ENCODE measurements at places on chromosomes 7 and 10.

DNA sequence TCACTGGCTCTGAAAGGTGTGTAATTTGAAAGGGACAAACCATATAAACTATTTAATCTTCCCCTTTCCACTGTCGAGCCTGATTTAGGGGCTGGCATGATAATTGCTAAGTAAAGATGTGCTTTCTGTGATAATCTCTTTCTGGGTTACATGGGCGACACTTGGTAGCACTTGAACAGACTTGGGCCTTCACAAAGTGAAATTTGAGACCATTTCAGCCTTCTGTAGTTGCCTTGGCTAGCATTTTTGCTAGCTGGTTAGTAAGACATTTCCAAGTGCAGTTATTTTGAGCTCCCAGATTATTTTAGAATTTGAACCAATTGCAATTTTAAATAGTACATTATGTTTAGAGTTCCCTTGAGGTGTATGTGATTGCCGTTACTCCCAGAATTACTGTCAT, 432.7 kb upstream of the GALNT17 start:
- DNase-seq = no peak

DNA sequence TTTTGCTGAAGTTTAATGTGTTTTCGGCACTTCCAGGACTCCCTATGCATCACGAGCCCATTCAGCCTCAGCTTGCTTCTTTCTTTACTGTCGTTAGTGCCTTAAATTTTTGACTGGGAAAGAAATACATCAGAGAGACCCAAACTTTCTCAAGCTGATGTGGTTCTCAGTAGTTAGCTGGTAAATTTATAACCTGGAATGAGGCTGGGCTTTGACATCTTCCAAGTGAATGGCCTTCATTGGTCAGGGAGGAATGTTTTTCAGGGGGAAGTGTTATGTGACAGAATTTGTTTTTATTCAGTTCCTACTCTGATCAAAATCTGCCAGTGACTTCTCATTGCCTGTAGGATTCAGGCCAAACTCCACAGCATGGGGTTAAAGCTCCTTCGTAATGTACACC, 296.9 kb downstream of the SORCS3 start:
- no peak for DNase-seq

DNA sequence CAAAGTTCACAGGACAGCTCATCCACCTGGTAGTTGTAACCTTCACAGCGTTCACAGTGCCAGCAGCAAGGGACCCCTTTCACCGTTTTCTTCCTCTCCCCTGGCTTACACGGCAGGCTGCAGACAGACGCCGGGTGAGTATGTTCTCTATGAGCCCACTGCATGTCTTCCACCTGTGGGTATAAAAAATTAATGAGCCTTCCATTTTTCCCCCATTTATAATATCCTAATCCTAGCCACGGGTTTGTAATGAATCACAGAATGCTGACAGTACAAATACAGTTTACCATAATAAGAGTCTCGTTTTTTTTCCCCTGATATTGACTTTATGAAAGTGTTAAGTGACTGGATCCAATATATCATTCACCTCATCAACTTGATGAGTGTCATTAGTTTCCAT, 719.0 kb downstream of the GRM8 start:
- no peak for DNase-seq

DNA sequence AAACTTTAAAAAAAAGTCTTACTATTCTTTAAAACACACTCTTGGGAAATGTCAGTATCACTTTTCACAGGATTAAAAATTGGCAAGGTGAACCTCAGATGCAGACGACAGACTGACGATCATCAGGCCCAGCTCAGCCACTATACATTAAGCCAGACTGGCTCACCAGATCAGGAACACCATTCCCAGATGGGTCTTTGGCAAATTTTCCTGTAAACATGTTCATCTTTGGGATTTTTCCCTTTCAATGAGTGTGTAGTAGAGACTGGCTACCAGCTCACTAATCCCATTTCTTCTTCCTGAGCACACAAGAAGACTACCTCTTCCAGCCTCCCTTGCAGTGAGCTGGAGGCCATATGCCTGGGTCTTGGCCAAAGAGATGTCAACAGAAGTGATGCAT, 142.7 kb upstream of the CHST15 start:
- DNase-seq = no peak

GRCh38 chr10:61830072-61830845, 71.2 kb upstream of the ARID5B start:
- no peak for DNase-seq

- DNase-seq = no peak
These were observed 1149.5 kb upstream of the POT1 start for GRCh38 chr7:126079151-126079550.

- no peak for DNase-seq
These were observed 9.7 kb downstream of the RBP3 start for GRCh38 chr10:47357911-47358310.

- DNase-seq = no peak
These were observed 89.9 kb downstream of the APBB1IP start for GRCh38 chr10:26528048-26528447.

DNA sequence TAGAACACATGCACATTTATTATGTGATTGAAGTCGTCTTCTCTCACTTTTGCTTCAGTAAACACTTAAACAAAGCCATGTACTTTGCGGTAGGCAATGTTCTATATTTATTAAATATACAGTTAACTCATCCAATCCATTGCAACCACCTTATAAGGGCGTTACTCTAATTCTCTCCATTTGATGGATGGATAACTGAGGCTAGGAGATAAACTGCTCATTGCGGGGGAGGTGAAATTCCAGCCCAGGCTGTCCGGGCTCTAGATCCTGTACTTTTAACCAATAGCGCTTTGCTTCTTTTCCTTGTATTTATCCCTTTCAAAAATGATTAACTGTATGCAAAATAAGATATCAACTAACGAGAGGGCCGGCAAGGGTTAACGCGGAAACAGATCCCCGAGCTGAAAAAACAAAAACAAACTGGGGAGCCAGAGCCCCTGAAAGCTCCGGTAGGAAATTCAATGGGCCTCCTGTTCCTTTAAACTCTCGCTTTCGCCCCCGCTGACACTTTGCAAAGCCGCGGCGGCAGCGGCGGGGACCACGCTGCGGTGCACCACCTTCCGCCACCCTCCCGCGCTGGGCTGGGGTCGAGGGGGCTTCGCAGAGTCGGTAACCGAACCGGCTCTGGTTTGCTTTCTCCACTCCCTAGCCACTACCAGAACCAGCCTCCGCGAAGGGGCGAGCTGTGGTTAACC, 1.0 kb upstream of the PLXDC2 start:
- peak; percentile 12 for DNase-seq

DNA sequence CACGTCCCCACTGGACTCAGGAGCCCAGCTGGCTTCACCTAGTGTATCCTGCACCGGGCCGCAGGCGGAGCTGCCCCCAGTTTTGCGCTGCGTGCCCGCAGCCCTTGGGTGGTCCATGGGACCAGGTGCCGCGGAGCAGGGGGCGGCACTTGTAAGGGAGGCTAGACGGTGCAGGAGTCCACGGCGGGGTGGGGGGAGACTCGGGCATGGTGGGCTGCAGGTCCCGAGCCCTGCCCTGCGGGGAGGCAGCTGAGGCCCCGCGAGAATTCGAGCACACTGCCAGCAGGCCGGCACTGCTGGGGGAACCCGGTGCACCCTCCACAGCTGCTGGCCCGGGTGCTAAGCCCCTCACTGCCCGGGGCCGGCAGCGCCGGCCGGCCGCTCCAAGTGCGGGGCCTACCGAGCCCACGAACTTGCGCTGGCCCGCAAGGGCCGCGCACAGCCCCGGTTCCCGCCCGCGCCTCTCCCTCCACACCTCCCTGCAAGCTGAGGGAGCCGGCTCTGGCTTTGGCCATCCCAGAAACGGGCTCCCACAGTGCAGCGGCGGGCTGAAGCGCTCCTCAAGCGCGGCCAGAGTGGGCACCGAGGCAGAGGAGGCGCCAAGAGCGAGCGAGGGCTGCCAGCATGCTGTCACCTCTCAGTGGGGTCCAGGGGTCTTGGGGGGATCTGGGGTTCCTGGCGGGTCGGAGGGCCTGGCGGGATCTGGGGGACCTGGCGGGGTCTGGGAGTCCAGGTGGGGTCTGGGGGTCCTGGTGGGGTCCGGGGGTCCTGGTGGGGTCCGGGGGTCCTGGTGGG, 81.4 kb downstream of the VIPR2 start:
- no peak for DNase-seq

DNA sequence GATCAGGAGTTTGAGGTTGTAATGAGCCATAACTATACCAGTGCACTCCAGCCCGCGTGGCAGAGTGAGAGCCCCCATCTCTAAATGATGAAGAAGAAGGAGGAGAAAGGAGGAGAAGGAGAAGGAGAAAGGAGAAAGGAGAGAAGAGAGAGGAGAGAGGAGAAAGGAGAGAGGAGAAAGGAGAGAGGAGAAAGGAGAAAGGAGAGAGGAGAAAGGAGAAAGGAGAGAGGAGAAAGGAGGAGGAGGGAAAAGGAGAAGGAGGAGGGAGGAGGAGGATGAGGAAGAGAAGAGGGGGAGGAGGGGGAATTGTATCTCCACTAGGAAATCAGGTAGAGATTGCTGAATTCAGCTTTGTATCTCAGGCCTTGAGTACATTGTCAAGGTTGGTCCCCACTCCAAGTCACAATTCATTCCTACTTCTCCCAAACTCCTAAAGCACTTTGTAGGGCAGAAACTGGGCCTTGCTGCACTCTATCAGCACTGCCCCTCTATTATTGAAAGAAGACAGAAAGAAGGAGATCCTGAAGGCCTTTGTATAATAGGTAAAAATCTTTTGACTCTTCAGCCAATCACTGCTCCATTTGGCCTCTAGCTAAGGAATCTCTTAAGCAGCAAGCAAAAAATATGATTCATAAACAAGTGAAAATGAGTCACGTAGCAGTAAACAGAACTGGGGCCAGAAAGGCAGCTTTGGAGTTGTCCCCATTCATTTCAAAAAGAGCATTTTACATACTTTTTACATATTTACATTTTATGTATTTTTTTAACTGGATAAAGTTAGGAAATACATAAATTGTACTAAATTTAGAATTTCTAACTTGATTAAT, 178.0 kb downstream of the IMMP2L start:
- DNase-seq = no peak

DNA sequence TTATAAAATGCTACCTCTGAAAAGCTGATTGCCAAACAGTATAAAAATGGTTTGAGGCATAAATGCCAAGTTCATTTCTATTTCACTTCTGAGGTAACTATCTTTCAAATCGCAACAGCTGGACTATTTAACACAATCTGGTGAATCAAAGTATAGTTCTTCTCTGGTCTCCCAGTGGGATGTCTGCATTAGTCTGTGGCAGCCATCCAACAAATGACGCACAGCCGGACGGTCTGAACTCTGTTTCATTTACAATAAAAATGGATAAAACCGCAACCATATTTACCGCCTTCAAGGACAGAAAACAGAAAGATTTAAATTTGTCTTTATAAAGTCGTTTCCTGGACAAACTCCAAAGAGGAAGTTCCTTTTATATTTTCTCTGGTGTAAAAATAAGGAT, 41.9 kb downstream of the ENO4 start:
- DNase-seq = peak; percentile 31

DNA sequence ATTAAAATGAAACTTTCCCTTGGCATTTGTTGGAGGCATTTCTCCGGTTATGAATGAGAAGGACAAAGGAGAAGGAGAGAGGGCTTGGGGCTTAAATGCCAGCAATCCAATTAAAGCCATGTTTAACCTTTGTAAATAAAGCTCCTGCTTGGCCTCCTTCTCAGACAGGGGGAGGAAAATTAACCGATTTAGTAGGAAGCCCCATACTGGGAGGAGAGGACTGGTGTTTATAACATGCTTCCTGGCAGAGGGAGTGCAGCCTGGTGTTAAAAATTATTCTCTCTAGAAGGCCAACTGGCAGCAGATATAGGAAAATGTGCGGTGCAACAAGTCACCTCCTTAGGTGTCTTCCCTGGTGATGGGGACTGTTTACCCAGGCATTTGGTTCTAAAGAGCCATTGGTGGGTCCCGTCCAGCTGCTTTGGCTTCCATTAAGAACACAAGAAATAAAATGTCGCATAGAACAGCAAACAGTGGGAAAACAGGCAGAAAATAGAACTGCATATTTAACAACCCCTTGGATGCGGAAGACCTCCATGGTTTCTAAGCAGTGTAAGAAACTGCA, 846.5 kb downstream of the TYW1 start:
- no peak for DNase-seq

- DNase-seq = no peak
These were observed 404.1 kb upstream of the MKI67 start for GRCh38 chr10:128530301-128530700.

DNA sequence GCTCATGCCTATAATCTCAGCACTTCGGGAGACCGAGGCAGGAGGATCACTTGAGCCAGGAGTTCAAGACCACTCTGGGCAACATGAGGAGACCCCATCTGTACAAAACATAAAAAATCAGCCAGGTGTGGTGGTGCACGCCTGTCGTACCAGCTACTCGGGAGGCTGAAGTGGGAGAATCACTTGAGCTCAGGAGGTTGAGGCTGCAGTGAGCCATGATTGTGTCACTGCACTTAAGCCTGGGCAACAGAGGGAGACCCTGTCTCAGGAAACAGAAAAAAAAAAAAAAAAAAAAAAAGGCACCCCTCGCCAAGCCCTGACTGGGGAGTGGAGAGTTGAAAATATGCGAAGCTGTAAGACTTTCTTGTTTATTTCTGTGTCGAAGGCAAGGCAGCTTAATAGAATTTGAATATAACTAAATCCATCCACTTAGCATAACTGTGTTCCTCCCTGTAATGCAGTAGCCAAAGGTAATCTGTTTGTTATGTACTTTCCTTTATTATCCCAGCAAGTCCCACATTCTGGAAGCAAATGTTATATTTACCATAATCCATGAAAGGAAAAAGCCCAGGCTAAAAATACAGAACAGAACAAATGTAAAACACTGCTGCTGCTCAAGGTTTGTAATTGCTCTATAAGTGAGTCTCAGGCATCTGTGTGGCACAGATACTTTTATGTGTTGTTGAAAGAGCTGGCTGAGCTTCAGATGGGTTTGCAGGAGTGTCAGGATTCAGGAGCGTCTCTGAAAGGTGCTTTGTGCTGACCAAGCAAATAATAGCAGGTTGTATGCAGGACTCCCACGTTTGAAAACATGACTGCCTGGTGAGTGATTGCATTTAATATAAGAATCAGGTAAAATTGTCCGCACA, 127.2 kb downstream of the CELF2 start:
- no peak for DNase-seq

DNA sequence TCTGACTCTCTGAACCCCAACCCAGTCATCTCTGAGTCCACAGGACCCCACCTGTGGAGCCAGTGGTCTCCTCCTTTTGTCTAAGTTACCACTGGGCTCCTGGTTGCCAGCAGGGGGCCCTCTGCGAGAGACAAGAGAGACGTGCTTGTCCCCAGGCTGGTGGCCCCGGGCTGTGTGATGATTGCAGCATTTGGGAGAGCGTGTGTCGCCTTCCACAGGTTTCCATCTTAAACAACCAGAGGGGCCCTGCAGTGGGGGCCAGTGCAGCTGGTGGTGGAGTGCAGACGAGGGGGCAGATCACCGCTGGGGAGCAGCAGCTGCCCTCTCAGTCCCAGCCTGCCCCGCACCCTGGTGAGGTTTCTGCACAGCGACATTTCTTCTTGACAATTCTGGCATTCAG, 122.4 kb upstream of the PPP2R2D start:
- no peak for DNase-seq

DNA sequence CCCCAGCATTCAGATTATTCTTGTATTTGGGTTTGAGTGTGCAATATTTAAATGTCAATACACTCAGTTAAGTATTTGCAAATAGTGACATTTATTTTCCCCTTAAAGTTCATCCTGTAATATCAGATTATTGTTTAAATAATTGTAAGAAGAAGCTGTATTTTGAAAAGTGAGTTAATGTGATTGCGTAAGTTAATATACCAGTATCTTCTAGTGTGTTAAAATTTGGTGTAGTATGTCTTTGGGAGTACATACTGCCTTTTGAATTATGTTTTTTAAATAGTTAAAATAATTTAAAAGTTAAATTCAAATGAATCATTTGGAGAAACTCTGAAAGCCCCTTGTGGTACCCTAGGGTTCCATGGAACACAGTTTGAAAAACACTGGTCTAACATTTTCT, 28.6 kb downstream of the LRMDA start:
- no peak for DNase-seq

All from BE2C (cell line).